ENCODE measurements at places on chromosomes 3 and 15. TPM values are rescaled to one million over a fixed set of nuclear protein-coding genes. Genes with fewer than 3 reads are reported as not detected.

The DBR1 gene
- 19.3 TPM for total RNA-seq

The NMB gene
- total RNA-seq, result 2.4 TPM

The LOXL1 gene
- 0.65 TPM for total RNA-seq

The IGSF10 gene
- total RNA-seq, result 0.06 TPM

The AHSG gene
- total RNA-seq, result not detected

The EMC7 gene
- total RNA-seq, result 25.3 TPM

The CCR8 gene
- total RNA-seq, result not detected

The USF3 gene
- 7.1 TPM for total RNA-seq

The SLC51B gene
- total RNA-seq, result not detected

The RAB6B gene
- total RNA-seq, result 0.32 TPM

The CHRFAM7A gene
- 1.6 TPM for total RNA-seq

The GOLGA8S gene
- total RNA-seq, result not detected

The MAGI1 gene
- total RNA-seq, result 106 TPM

The SMCO1 gene
- total RNA-seq, result not detected

The GABRR3 gene
- not detected for total RNA-seq

The TRH gene
- not detected for total RNA-seq

The ATP13A5 gene
- not detected for total RNA-seq

The SLC28A1 gene
- not detected for total RNA-seq

The KCNMB2 gene
- not detected for total RNA-seq

The DTX3L gene
- total RNA-seq, result 14.2 TPM

The NEK10 gene
- total RNA-seq, result 1.6 TPM

The DAPK2 gene
- total RNA-seq, result 11.2 TPM
